ENCODE measurements at places on chromosomes 3 and 15.

GRCh38 chr15:81056304-81056703 is 55.6 kb downstream of the TLNRD1 start:
- DNase-seq: no peak

DNA sequence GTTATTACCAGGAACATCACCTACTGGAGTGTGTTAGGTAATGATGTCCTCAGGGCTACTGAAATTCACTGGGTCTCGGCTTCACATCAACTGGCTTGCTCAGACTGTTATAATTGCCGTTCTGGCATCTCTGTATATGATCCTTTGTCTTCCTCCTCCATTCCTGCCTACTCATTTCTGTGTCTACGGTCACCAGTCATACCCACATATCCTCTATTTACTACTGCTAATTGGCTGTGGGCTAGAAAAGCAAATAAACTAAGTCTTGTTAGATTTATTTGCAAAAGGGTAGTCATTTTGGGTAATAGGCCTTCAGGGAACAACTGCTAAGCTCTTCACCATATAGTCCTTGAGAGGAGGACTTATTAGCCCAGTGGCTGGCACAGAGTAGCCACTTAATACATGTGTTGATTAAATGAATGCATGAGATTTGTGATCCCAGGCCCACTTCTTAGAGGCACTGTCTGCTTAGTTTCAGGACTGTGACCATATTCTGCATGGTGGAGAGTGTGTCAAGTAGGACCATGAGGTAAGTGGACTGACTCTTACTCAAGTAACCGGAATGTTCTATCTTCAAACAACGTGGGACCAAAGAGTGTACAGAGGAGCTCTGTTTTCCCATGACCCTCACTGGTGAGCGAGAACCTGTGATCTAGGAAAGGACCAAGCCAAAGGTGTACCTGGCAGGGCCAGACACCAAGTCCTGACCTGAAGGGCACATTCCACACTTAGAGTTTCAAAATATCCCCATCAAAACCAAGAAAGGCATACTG is 13.2 kb downstream of the ZDHHC3 start:
- DNase-seq: no peak

GRCh38 chr3:58665405-58665804 is 1.2 kb downstream of the FAM3D start:
- no peak for DNase-seq

DNA sequence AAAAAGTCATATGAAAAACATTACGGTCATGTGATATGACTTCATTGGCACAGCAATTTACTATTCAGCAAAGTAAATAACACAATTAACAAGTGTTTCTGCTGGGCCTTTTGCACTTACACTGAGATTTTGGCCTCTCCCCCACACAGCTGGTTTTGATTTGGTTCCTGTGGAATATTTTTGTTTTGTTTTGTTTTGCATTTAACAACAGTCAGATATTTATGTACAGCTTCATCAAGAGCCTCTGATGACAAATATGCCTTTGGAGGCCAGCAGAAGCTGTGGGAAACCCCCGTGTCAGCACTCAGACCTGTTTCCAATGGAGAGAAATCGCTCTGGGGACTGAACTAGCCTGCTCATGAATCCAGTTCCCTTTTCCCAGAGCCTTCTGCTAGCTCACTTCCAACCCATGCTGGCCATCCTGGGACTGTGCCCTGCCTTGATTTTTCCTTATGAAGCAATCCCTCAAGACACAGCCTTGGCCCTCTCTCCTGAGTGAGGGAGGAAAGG is 161.9 kb downstream of the ATG7 start:
- peak; percentile 54 for DNase-seq

DNA sequence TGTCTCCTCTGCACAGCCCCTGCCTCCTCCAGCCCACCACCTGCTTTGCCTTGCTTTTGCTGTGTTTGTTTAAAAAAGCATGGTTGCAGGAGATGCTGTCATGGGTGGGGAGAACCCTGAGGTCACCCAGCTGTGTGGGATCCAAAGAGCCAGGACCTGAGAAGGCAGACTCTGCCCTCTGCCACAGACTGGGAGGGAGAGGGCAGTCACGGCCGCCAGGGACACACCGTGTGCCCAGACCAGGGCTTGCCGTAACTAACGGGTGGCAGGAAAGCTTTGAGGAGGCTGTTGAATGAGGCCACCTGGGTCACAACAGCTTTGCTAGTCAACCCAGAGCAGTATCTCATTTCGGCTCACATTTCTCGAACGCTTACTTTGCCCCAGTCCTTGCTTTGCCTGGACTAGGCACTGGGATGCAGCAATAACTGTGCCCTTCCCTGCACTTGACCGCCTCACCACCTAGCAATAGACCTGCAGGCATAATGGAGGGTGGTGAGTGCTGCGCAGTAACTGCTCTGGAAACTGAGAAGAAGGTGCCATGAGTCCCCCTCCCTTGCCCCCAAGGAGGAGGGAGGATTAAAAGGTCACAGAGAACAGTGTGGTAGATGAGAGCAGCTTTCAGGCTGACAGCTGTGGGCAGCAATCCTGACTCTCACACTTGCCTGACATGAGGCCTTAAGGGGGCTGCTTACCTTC is 55.0 kb upstream of the CTDSPL start:
- DNase-seq: no peak

- DNase-seq: no peak
Measured at GRCh38 chr3:193599393-193599792, 6.4 kb downstream of the OPA1 start.

GRCh38 chr3:126113733-126114442 is 30.0 kb upstream of the SLC41A3 start:
- no peak for DNase-seq

DNA sequence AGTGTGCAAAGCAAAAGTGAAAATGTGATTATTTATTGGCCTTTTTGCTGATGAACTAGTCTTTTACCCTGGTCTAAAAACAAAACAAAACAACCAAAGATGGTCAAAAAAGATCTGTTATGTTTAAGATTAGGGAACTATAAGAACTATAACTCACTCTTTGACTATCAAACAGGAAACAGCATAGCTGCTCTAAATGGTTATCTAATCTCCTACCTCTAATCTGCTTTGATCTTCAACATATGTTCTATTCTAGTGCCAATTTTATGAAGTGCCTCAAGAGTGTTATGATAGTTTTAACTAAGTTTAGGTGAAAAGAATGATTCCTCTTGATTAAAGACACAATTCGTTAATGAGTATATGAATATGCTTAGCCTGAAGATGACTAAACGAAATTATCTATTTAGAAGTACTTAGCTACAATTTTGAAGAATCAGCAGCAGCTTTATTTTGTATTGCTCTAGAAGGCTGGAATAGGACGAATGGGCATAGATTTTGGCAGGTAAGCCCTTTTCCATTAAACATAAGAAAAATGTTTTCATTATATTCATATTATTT is 46.0 kb downstream of the SETD2 start:
- DNase-seq: no peak

GRCh38 chr3:3589715-3590130 is 209.5 kb upstream of the LRRN1 start:
- no peak for DNase-seq

DNA sequence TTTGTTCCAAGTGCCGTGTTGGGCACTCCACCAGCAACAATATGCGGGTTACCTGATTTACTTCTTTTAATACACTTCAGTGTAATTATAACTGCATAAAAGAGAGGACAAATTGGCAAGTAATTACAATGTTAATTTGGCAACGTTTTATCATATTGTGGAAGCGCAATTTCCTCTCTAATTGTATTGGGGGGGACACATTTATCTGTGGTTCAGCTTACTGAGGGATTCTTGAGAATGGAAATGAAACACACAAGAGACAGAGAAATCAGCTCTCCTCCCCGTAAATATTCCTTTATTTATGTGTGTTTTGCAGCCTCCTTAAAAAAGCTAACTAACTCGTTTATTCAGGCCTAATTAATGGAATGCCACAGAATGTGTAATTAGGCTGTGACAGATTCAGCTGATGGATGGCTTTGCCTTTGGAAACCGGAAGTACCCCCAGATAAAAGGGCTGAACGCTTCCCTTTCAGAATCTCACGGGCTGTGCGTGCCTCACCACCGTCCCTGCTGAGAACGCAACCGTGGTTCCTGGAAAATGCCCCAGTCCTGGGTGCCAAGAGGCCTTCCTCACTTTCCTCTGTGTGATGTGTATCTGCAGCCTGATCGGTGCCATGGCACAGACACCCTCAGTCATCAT is 247.1 kb upstream of the ST8SIA2 start:
- DNase-seq: no peak

DNA sequence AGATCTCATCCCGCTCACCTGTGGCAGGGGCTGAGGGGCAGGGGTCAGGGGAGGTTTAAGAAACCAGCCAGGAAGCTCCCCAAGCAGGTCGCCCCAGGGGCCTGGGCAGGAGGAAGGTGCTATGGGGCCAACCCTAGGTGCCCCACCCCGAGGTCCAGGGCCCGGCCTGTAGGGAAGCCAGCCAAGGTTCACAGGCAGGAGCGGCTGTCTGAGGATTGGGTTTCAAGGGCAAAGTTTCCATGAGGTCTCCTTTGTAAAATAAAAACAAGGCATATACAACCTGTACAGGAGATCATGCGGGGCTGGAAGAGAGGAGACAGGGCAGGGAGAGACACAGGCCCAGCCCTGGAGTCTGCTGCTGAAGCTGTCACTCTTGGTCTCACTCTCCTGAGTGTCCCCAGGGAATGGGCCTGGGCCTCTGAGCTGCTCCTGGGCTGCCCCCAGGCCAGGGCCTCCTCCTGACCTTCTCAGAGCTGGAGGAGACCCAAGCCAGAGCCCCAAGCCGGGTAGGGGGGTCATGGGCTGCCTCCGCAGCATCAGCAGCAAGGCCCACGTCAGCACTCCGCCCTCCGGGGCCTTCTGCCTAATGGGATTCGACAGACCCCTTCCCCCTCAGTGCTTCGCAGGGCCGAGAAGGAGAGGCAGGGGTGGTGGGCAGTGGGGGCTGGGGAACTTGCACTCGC is 5.5 kb downstream of the CPLX3 start:
- DNase-seq: no peak

DNA sequence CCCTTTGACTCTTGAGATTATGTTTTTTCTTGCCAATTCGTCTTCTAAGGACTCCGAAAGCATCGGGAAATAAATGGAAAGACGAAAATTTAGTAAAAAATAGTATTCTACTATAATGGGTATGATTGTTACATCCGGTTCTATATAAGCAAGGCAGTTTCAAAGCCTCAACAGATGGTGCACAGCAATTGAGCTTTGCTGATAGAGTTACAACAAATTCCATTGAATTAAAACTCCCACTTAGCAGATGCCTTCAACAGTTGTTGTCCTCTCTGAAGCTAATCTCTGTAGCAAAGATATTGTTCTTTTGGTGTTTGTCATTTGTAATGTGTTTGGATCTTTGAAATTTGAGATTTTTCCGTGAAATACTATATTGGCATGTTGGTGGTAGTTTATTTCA is 16.1 kb upstream of the GHSR start:
- DNase-seq: no peak

GRCh38 chr3:63344661-63345060 is 66.6 kb downstream of the SYNPR start:
- DNase-seq: no peak

- DNase-seq: peak; percentile 51
Measured at GRCh38 chr3:42190701-42191442, 75.1 kb downstream of the CCK start.

DNA sequence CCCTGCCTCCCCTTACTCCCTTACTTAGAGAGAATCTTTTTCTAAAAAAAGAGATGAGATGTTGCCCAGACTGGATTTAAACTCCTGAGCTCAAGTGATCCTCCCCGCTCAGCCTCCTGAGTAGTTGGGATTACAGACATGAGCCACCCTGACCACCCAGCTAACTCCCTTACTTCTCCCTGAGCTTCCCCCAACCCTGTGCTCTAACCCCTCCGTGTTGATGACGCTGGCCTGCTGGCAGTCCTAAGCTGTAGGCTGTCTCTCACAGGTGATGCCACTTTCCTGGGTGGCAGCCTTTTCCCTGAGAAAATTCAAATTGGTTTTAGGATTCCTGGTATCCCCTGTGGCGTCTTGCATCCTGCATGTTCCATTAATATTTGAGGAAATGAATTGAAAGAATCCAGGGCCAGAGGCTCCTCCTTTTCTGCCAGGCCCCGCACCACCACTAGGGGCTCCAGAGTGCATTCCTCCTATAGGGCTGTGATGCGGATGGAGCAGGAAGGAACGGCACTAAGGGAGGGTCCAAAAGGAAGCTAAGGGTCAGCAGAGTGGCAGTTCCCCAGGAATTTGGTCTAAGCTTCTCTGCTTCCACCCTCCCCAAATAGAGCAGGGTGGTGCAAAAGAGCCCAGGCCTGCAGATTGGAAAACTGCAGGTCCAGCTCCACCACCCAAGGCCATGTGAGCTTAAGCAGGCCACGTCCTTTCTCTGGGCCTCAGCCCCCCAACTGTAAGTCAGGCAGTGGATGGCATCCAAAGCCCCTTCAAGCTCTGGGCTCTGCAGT is 101.1 kb downstream of the DAPK2 start:
- DNase-seq: peak; percentile 67

DNA sequence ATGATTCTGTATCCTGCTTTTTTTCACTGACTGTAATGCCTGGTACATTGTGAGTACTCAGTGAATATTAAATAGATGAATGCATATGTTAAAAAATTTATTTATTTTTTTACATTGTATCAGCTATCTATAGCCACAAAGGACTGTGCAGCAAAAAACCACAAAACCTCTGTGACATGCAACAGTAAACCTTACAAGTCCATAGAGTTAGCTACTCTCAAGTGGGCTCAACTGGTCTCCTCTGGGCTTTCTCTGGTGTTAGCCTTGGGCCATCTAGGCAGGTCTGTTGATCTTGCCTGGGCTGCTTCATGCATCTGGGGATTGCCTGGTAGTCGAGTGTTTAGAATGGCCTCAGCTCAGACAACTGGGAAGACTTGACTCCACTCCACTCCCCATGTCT is 35.3 kb downstream of the OTOL1 start:
- no peak for DNase-seq

DNA sequence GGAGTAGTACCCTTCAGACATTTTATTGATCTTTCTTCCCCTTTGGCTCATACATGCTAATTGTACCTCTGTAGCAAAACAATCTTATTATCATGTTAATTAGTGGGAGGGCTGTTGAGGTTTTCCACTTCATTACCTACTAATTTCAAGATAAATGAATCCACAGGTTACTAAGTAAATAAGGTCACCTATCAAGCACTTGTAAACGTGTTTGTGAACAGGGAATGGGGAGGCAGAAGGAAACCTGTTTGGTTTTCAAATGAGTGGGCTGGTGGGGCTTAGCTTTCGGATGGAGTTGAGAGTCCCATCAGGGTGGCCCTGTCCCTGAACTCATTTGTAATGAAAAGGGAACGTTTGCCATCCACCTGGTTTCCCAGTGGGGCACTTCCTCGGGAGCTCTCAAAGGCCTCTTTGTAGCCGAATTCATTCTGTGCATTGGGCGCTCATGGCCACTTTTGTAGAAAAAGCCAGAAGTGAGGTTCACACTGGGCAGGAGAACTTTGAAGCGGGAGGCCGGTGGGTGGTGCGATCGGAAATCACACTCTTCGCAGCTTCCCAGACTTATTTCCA is 419.8 kb upstream of the NR2F2 start:
- no peak for DNase-seq

GRCh38 chr3:104359546-104359945 is 1007.2 kb upstream of the ALCAM start:
- peak; percentile 17 for DNase-seq

GRCh38 chr15:90988296-90988695 is 6.0 kb downstream of the PRC1 start:
- DNase-seq: no peak
